ENCODE measurements at places on chromosomes 2 and 18.

GRCh38 chr2:5908071-5908470 is 215.9 kb downstream of the SOX11 start:
- DNase-seq, result no peak

DNA sequence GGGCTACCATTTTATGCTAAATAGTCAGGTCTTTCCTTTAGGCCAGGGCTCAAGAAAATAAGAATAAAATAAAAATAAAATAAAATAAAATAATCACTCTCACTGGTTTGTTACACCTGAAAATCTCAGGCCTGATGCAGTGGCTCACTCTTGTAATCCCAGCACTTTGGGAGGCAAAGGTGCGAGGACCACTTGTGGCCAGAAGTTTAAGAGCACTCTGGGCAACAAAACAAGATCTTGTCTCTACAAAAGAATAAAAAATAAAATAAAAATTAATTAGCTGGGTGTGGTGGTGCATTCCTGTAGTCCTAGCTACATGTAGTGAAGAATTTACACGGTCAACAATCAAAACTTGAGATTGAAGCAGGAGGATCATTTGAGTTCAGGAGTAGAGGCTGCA is 159.4 kb downstream of the NRXN1 start:
- DNase-seq, result no peak

DNA sequence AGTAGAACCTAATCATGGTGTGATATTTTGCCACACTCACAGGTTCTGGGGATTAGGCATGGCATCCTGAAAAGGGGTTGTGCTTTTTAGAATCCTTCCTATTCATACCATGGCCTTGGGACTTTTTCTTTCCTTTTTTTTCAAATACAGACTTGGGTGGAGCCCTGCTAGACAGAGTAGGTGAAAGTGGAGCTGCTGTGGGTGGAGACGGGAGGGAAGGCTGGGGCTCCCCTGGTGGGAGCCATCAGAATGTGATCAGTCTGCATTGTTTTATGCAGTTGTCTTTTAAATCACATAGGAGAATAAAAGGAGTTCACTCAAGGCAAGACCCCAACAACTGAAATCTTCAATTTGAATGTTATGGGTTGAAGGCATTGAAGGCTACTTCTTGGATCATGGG is 130.2 kb downstream of the VAPA start:
- DNase-seq, result no peak

- peak; percentile 94 for DNase-seq
Observed at GRCh38 chr2:200812122-200813022, 662 bp downstream of the BZW1 start.

GRCh38 chr2:30894498-30895119 is 87.4 kb upstream of the CAPN13 start:
- DNase-seq, result no peak

- no peak for DNase-seq
Observed at GRCh38 chr2:196925768-196926561, 542 bp downstream of the PGAP1 start.

GRCh38 chr2:56741601-56742102 is 557.9 kb downstream of the CCDC85A start:
- DNase-seq, result no peak

GRCh38 chr2:16632598-16632997 is 33.0 kb downstream of the CYRIA start:
- no peak for DNase-seq

GRCh38 chr2:69581774-69582581 is 61.6 kb downstream of the AAK1 start:
- DNase-seq, result no peak

DNA sequence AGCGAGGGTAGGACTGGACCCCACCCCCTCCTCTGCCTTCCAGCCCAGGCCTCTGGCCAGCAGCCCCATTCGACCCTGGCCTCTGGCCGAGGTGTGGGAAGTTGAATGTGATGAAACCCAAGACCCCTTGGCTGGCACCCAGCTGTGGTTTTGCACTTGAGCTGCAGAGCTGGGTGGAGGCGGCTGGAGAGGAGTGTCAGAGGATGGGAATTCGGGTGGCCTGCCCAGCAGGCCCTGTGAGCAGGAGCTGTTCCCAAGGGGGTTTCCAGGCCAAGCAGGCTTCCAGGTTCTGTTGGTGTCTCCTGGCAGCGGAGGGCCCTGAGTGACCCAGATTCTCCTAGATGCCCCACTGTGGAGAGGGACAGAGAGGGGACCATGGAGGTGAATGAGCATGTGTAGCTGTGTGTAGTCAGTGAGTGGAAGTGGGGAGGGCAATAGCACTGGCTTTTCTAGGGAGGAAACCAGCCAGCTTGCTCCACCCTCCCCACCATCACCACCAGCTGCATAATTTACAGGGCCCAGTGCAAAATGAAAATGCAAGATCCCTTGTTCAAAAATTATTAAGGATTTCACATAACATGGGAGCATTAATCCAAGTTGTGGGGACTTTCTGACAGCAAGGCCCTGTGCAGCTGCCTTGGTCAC is 172.2 kb upstream of the HAAO start:
- peak; percentile 96 for DNase-seq

DNA sequence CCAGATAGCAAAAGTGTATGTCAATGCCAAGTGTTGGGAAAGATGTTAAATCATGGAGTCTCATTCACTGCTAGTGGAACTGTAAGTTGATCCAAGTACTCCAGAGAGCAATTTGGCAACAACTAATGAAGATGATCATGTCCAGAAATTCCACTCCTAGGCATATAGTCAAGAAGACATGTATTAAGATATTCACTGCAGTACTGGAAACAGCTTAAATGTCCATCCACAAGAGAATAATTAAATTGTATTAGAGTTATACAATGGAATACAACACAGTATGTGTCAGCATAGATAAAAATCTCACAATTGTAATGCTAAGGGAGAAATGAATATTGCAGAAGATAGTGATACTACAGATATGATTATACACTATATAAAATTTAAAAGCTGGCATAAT is 15.2 kb upstream of the LBH start:
- no peak for DNase-seq

DNA sequence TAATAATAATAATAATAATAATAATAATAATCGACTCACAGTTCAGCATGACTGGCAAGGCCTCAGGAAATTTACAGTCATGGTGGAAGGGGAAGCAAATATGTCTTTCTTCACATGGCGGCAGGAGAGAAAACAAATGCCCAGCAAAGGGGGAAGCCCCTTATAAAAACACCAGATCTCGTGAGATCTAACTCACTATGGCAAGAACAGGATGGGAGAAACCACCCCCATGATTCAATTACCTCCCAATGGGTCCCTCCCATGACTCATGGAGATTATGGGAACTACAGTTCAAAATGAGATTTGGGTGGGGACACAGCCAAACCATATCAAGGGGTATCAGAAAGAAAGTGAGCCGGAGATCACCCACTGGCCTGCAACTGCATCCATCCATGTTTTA is 40.5 kb upstream of the PAPOLG start:
- DNase-seq, result no peak

- DNase-seq, result no peak
Observed at GRCh38 chr18:71371951-71372605, 1083.2 kb downstream of the SOCS6 start.

GRCh38 chr18:50814395-50814794 is 5.4 kb downstream of the MRO start:
- DNase-seq, result no peak

DNA sequence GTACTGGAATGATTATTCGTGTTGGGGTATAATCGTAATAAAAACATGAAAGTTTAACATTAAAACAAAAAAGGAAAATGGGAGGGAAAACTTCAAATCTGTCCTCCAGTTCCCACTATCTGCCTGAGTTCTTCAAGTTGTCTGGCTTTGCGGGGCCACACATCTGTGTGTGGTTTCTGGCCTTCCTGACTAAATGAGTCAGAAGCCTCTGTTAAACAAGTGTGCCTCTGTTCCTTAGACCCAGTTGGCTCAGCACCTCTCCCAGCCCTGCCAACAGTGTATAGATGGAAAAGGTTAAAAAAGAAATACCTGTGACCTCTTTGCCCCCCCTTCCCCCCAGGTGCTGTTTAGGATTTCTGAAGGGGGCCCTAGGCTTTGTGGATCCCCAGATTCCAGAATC is 30.2 kb downstream of the XDH start:
- DNase-seq, result no peak

GRCh38 chr18:50282521-50283335 is 1.4 kb upstream of the MBD1 start:
- no peak for DNase-seq

GRCh38 chr2:173922760-173923159 is 42.4 kb downstream of the SP3 start:
- no peak for DNase-seq

DNA sequence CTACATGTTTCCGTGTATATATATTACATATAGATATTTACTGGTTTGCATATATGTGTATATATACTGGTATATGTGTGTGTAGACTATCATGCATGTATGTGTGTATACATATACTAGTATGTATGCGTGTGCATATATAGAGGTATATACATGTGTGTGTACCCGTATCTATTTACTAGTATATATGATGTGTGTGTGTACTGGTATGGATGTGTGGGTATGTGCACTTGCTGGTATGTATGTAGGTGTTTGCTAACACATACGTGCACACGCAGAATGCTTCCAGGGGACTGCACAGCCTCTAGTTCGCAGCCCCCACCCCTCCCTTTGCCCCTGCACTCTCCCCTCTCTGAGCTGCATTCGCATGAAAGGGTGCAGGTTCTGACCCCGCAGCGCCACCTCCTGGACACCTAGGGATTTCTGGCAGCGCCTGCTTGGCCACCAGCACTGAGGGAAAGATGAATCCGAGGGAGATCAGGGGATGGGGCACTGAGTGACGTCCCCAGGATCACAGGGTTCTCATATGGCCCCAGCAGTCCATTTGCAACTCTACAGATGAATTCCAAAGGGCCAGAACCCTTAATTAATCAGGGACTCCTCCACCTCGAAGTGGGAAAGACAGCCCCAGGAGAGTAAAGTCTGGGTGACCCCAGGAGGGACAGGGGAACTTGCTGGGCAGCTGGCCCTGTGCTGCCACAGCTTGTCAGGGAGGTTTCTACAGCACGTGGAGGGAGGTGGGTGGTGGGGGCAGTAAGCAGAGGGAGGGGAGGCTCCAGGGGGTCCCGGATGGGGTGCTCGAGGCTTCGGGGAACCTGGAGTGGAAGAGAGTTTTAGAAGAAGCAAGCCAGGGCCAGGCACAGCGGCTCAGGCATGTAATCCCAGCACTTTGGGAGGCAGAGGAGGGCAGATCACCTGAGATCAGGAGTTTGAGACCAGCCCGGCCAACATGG is 66.8 kb upstream of the ASAP2 start:
- DNase-seq, result peak; percentile 91

GRCh38 chr2:168673265-168674189 is 128.9 kb upstream of the NOSTRIN start:
- no peak for DNase-seq

DNA sequence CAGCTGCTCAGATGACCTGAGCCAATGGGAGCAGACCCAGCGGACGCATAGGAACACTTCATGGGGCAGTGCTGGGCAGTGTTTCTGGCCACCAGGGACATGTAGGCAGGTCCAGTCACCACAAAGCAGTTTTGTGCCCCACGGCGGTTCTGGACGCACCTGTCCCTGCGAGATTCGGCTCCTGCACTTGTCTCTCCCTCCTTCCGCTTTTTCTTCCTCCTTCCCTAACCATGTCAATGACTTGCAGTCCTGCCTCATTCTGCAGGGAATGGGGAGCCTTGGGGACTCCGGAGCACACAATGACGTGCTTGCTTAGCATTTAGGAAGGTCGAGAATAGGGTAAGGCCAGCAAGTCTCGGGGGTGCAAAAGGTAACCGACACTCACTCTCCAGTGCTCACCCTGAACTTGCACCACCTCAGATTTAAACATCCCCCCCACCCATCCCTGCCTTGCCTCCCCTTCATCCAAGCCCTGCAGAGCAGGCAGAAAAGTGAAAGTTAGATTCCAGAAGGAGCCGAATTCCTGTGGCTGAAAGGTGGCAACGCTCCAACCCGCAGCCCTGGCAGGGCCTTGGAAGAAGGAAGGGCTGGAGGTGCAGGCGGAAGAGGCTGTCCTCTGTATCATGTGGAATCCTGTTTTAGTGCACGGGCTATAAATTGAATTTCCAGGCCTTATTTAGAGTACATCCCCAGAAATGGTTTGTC is 40.5 kb upstream of the ATG16L1 start:
- DNase-seq, result peak; percentile 93

DNA sequence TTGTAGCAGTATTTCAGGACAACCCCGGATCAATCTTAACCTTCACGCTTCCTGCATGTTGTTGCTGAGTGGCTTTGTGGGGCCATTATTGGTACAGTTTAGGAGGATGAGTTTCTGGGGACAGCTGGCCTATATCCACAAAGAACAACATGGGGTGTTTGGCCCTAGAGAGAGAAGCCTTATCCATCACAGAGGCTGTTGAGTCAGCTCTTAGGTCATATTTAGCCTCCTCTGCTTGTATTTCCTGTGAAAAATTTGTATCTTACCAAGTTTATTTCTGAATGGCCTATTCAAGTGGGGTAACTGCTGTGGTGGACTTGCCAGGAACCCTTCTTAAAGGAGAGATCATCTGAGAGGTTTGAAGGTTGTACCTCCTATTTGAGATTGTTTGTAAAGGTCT is 77.6 kb downstream of the MAP4K4 start:
- no peak for DNase-seq

- no peak for DNase-seq
Observed at GRCh38 chr18:22667616-22668422, 250.1 kb upstream of the CTAGE1 start.

DNA sequence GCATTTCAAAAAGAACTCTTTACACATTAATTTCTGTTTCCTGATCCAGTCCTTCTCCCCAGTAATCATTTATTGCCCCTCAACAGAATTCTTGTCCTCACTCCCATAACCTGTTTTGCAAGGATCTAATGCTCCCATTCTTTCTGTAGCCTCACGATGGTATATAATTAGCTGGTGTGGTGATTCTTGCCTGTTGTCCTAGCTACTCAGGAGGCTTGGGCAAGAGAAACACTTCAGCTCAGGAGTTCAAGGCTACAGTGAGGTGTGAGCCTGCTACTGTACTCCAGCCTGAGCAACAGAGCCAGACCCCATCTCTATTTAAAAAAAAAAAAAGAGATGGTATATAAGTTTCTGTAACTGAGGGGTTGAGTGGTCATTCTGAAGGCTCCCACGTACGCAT is 7.7 kb upstream of the TRAPPC8 start:
- DNase-seq, result no peak
